NCI-H1417 (cell line): ENCODE measurements at places on chromosomes 1 and 21.

- DNase-seq = no peak
Measured at GRCh38 chr1:39165049-39165448, 39.4 kb upstream of the MACF1 start.

GRCh38 chr1:27603309-27603680 lies 649 bp downstream of the AHDC1 start:
- peak; percentile 64 for DNase-seq

DNA sequence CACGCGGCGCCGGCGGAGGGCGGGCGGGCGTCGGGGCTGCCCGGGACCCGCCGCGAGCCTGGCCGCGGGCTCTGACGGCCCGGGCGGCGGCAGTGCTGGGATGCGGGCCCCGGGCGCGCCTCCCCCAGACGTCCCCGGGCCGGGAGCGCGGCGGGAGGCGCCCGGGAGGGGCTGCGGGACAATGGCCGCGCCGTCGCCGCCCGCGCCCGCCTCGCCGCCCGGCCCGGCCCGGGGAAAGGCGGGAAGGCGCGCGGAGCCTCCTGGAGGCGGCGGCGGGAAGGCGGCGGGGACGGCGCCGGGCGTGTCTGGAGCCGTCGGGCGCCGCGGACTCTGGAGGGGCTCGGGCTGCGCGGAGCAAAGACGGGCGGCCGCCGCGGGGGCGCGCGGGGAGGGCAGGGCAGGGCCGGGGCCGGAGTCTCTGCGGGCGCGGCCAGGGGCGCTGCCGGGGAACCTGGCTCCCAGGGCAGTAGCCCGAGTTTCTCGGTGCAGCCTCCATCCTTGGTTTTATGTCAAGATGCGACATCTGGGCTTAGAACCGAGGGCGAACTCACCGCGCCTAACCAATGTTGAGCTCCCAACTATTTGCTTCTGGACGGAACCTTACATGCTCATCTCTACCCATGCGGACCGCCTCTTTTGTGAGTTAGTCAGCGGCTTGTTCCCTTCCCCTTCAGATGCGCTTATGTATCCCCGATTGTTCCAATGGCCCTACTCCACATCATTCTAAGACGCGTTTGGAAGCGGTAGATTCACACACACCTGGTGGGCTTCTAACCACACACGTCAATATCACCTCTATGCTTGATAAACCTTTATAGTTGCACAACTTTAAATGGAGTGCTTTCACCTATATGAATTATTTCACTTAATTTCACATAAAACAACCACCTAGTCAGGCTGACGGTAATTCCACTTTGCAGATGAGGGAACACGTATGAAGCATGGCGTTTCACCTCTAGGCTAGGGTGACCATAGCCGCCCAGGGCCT lies 651 bp downstream of the ZBTB8A start:
- peak; percentile 67 for DNase-seq

GRCh38 chr21:39667353-39667891 lies 54.7 kb downstream of the B3GALT5 start:
- DNase-seq = no peak

DNA sequence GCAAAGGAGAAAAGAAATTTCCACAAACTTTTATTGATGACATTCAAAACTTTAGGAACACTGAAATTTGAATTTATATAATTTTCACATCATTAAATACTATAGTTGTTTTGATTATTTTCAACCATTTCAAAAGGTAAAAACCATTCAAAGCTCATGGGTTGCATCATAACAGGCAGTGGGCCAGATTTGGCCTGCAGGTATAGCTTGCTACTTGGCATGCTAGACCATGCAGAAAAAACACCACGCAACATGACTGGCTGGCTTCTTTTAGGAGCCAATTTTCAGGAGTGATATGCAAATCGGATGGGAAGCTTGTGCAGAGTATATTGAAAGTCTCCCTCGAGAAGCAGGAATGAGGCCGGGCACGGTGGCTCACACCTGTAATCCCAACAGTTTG lies 144.8 kb downstream of the GLUL start:
- no peak for DNase-seq

DNA sequence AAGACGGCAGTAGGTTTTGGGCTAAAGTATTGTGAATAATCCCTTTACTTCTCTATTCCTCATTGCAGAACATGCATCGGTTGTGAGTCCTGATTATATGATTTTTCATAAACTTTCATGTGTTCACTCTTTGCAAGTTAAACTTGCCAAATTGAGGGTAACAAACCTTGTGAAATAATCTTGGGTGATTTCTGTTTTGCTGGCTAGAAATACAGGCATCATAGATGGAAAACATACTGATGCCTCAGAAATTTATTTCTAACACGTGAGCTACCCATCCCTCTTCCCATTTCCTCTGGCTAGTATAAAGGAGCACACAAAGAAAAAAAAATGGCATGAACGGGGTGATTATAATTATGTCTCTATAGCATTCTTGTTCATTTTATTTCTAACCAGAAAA lies 39.6 kb downstream of the RGS5 start:
- no peak for DNase-seq

DNA sequence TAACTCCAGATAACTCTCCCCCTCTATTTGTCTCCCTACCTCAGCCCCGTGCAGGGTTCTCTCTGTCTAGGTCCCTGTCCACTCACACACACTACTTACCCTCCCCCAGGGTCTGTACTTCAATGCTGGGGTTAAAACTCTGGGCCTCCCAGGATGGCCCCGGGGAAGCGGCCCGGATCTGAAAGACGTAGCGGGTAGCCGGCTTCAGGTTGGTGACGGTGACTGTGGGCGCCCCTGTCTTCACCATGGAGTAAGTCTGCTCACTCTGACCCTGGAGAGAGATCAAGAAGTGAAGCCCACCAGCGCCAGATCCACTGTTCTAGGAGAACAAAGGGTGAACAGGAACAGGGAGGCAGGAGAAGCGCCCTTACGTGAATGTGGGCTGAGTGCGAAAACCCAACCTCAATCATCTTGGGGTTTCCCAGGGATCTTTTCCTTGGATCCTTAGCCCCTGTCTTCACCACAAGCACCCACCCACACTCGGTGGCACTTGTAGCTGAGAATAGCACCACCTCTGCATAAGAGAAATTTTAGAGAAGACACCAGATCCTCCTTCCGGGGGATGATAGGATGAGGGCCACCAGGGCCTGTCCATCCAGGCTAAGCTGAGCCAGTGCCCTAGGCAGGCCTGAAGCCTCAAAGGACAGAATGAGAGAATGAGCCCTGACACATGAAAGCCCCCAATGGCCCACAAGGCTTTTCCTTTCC lies 33.5 kb downstream of the EPHA10 start:
- no peak for DNase-seq

DNA sequence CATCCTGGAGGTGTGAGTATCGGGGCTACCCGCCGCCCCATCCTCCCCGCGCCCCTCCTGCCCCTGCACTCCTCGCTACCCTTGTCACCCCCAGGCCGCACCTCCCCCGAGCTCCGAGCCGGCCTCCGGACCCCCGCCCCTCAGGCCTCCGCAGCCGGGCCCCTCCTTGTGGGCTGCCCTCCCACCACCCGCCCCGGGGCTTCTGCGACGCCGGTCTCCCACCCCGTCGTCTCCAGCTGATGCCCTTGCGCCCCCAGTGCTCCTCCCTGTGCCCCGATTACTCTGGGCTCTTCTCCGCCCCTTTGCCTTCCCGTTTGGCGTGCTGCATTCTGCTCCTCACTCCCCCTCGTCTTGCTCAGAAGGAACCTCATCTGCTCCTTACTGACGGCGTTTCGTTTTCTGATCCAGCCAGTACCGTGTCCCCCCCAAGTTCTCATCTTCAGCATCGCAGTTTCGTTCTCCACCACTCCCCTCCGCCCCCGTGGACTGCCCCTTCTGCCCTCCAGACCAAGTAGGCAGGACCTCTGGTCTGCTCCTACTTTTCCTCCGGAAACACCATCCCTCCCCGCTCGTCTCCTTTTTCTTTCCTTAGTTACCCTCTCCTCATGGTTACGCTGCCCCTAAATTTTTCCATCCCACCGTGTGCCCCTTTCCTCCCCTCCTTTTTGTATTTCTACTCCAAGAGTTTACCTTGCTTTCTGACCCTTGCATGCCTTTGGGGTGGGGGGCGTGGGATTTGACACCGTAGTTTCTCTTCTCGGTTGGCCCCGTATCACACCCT lies 841 bp downstream of the SNX27 start:
- DNase-seq = no peak

DNA sequence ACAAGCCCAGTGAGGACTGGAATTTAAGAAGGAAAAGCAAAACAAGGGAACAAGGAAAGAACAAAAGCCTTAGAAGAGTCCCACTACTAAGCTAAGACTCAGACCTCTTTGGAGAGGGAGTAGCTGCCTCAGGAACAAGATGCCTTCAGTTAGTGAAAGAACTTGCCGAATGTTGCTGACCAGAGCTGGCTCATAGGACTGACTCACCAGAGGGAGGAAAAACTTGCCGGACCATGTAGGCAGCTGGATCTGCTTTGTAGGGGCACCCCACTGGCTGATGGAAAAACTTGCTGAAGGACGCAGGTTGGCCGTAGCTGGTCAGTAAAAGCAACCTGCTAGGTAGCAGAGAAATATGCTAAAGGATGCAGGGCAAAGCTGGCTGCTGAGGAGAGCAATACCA lies 15.3 kb upstream of the ZSWIM5 start:
- no peak for DNase-seq

DNA sequence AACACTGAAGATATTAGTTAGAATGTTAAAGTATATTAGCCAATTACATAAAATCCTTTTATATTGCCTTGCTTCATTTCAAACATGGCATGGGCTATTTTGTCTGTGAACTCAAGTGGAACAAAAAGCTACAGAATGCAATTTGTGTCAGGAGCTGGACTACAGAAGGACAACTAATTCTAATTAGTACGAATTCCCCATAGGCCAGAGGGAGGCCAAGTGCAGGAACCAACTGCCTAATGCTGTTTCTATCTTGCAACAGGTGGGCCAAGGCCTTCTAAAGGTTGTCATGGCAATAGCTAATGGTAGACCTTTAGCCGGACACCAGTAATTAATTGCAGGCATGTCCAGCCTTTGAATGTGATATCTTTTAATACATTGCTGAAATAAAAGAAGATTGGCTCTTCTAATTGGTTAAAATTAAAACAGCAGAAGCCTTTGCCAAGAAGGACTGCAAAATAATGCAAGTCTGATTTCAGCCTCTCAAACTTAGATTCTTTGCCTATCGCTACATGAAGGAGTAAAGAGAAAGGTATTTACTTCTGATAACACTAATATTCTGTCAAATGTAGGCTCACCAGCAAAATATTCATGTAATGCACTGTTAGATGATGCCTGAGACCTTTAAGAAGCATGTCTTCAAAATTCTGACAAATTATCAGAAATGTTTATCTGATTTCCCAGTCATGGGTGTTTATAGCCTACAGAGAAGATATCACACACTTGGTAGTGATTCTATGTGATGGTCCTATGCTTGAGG lies 232.1 kb downstream of the LMO4 start:
- DNase-seq = peak; percentile 84

- no peak for DNase-seq
Measured at GRCh38 chr1:206693592-206693991, 8.9 kb downstream of the MAPKAPK2 start.

DNA sequence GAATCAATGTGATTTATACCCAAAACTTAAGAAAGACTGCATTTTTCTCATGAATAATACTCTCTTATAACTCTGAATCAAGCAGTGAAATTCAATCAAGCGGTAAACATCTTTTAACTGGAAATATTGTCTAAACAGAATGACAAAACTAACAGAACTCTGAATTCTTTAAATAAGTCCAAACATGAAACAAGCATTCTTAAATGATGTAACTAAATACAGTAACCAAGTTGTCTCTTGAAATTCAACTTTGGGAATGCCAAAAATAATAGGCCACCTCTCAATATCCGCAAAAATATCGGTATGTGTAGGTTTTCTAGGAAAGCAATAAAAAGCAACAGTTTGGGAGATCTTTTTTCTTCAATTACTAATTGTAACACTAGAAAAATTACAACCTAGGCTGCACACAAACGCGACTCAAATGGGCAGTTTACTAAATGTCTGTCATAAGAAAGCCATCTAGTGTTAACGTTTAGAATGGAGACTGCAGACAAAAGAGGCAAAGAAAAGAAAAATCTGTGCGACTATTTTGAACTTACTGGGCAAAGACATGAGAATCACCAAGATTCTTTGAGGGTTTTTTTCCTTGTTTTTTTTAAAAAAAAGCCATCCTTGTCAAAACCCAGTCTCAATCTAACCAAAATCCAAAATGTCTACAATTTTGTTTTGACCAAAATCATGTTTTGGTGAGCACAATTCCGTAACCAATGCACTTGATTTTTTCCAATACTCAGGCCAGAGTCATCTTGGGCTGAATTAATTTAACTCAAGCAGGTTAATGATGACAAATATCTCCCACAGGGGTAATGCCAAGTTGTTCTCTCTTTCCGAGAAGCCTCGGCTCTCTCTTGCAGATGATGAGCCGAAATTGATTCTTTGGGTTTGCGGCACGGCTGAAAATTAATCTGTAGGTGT lies 1.3 kb downstream of the SIPA1L2 start:
- peak; percentile 62 for DNase-seq

- DNase-seq = no peak
Measured at GRCh38 chr1:156539818-156540355, 32.5 kb downstream of the IQGAP3 start.

- no peak for DNase-seq
Measured at GRCh38 chr1:154398678-154399077, 6.5 kb upstream of the IL6R start.

GRCh38 chr21:34223376-34223775 lies 140.4 kb upstream of the KCNE2 start:
- DNase-seq = no peak

GRCh38 chr1:219120624-219121544 lies 52.8 kb upstream of the LYPLAL1 start:
- DNase-seq = no peak

- DNase-seq = no peak
Measured at GRCh38 chr1:83997631-83998030, 1.3 kb downstream of the TTLL7 start.

DNA sequence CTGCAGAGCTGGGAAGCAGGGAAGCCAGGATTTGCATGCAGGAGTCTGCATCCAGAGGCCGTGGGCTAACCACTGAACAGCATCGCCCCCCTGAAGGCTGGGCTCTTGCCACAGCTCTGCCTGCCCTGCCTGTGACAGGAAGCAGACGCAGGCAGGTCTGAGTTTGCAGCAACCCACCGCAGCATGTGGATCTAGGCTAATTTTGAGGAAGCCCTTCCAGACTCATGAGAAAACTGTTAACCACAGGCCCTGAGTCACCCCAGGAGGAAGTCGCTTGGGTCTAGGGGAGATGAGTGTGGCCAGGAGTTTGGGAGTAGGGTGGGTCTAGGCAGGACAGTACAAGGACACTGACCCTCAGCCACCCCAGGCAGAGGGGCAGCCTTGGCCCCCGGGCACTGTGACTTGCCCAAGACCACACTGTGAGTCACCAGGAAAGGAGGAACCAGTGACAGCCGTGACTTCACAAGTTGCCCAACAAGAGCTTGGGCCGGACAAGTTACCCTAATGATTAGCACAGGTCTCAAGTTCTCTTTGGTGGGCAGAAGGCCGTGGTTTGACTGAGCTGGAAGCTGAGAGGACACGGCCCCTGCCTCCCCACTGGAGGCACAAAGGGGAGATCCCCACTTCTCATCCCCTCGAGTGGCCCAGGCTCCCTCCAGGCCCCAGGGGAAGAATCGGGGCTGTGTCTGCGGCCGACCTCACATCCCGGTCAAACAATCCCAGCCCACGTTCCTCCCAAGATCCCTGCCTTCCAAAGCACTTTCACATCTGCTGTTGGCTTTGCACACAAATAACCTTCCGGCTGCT lies 826 bp downstream of the LAPTM5 start:
- no peak for DNase-seq
